ENCODE measurements at places on chromosomes 2 and 18. TPM values are rescaled to one million over a fixed set of nuclear protein-coding genes. Genes with fewer than 3 reads are reported as not detected.
A peak's percentile ranks its signal among the peaks of the same experiment; 100 is the strongest.

Gene MOGAT1
- not detected for polyA plus RNA-seq

Gene COL5A2
- 80.4 TPM for polyA plus RNA-seq

Gene GTF2A1L
- polyA plus RNA-seq = 0.33 TPM

Gene PAIP2B
- 4.1 TPM for polyA plus RNA-seq

Gene SERPINB13
- not detected for polyA plus RNA-seq

Gene C1QL2
- 0.18 TPM for polyA plus RNA-seq

DNA sequence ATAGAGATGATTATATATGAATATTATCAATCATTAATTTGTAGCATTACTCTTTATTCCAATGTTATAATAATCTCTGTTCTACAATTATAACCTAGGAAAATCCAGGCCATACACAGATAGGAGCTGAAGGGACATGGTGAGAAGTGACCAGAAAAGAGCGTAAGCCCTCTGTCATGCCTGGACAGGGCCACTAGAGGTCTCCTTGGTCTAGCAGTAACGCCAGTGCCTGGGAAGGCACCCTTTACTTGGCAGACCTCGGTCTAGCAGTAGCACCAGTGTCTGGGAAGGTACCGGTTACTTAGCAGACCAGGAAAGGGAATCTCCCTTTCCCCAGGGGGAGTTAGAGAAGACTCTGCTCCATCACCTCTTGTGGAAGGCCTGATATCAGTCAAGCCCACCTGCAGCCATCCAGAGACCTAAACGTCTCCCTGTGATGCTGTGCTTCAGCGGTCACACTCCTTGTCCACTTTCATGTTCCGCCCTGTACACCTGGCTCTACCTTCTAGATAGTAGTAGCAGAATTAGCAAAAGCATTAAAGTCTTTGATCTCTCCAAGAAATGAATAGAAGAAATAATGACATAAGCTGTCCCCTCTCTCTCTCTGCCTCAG is 447.5 kb upstream of the FSIP2 start:
- DNase-seq = peak; percentile 14

DNA sequence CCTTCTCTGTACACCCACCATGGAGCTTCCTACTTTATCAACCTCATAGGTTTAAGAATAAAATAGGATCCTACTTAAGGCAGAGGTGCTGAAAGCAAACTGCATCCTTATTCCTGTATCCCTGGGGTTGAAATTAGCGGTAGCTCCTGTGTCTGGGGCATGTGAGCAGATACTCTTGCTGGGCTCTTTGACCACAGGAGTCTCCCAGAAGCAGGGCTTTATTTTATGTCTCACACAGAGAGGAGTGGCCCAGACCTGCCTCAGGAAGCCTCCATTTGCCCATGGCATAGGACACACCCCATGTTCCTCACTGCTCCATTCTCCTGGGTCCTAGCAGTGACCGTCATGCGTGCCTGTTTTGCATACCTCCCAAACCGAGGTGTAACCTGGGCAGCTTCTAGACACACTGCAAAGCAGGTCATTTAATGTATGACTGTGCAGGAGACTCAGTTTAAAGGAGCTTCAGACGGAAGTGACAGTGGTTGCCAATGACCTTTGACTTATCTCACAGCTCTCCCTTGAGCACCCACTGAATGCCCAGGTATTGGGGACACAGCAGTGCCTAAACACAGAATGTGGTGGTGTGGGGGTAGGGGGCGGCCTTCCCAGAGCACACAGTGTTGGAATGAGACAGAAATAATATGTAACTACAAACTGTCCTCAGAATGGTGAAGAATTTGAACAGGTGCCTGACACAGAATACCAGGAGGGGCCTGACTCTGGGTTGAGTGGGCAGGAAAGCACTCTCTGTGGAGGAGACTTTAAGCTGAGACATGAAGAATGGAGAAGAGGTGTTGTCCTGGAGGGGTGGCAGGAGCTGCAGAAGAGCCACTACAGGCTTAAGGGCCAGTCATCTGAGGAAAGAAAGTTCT is 3.7 kb downstream of the TMEM37 start:
- no peak for DNase-seq

GRCh38 chr2:16632598-16632997 is 33.0 kb downstream of the CYRIA start:
- DNase-seq = no peak

- DNase-seq = no peak
Observed at GRCh38 chr2:238997137-238997390, 149.2 kb downstream of the TWIST2 start.

DNA sequence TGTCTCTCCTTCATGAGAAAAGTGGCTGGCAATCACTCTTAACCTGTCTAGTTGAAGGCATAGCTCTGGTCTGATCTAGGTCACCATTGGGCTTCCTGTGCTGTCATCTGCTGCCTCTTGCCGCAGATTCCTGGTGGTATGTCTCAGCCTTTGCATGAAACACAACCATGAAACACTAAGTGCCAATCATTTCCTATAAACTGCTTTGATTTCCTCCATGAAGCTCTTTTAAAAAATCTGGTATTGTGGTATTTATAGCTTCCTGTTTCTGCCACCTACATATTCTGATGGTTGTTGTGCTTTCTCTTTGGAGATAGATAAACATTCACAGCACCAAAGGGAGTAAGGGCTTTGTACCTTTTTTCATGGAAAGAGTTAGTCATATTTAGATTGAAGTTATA is 120.0 kb upstream of the EPC2 start:
- no peak for DNase-seq

DNA sequence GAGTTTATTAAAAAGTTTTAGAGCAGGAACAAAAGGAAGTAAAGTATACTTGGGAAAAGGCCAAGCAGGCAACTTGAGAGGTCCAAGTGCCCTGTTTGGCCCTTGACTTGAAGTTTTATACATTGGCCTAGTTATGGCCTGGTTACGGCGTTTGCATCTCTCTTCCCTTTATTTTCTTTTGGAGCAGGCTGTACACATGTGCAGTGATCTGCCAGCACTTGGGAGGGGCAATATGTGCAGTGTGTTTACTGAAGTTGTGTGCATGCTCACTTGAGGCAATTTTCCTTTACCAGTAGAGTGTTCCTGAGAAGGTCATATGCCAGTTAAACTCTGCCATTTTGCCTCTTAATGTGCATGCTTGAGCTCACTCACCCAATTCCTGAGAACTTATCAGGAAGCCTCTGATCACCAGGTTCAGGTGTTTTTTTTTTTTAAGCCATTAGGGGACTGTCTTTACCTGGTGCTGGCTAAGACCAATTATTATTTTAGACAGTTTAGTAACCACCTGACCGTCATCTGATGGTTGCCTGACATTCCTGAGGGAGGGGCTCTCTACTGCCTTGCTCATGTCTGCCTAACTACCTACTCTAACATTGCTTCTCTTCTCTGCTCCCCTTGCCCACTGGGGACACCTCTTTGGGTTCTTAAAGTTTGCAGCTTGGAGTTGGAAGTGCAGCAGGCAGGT is 48.0 kb downstream of the SCN2A start:
- no peak for DNase-seq

DNA sequence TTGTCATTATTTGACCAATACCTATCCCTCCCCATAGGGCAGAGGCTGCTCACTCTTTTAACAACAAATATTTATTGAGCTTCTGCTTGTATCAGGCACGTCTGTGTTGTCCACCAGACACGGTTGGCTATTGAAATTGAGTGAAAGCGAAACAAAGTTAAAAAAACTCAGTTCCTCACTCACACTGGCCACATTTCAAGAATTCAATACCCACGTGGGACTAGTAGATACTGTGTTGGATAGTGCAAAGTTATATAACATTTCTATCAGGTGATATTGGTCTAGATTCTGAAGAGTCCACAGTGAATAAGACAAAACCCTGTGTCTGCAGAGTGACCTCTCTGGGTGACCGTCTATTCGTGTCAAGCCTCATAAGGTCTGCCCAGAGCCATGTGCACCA is 43.9 kb upstream of the GALR1 start:
- DNase-seq = no peak

- DNase-seq = no peak
Observed at GRCh38 chr2:178910005-178910404, 102.8 kb upstream of the TTN start.

DNA sequence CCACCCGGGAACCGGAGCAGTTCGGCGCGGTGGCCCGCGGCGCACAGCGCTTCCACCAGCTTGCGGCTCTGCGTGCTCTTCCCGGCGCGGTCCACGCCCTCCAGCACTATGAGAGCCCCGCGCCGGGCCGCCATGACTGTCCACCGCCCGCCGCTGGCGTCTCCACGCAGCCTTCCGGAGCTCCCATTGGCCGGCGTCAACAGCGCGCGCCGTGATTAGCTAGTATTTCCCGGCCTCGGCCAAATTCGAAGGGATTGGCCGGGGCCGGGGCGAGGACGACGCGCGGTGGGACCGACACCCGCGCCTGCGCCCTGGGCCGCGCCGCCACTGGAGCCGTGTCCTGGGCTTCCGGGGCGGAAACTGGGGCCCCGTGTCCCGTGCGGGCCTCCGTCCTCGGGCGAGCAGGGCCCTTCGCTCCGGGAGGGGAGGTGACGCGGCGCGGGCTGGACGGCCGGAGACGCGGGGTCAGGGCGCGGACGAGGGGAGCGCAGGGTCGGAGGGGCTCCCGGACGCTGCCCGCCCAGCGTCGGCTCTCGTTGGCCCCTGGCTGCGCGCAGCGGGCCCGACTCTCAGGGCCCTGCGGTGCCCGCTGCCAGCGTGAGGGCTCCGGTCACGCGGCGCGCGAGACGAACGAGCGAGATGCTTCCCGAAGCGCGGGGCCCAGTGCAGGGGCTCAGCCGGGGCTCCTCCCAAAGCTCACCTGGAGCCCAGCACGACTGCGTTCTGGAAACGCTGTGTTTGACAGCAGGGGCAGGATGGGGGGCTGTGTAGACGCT is at the start of gene DTYMK:
Gene DTYMK (minus strand): TSS at position 166 of the 776 bp plus-strand sequence. CDS start 32 bp downstream, at position 134.
- DNase-seq = peak; percentile 96

GRCh38 chr18:8124232-8125146 is 484.7 kb upstream of the RAB12 start:
- no peak for DNase-seq

- DNase-seq = no peak
Observed at GRCh38 chr2:17759805-17760204, 5.9 kb downstream of the GEN1 start.

- peak; percentile 58 for DNase-seq
Observed at GRCh38 chr2:55112229-55113031, 62.2 kb upstream of the RTN4 start.

DNA sequence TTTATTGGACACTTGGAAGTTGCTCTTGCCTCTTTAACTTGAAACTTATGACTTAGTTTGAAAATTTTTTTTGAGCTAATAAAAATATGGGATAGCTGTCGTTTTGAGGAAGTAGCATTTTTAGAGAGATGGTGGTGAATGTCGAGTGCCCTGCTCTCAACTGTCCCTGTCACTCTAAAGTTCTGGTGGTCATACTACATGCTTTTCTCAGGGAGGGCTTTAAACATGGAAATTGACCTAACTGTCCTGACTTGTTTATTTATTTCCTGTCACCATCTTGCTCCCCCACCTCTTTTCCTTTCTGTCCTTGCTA is 16.0 kb downstream of the CEP192 start:
- DNase-seq = no peak

GRCh38 chr2:240217431-240218301 is 77.2 kb upstream of the OTOS start:
- DNase-seq = no peak

GRCh38 chr2:85754313-85755095 is 713 bp downstream of the ATOH8 start:
- peak; percentile 65 for DNase-seq

DNA sequence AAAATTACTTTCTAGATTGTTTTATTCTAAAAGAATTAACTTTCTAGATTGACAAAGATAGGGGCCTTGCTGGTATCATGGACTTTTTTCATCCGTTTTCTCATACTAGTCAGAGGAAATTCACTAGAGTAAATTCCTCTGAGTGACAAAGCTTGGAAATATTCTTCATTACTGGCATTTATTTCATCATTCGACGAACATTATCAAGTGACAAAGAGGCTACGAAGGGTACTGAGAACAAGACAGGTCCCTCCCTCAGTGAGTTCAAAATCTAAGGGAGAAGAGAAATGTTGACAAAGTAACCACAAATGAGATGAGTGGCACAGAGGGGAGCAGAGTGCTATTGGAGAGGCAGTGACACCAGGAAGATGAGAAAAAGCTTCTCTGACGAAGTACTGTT is 4.3 kb downstream of the EPG5 start:
- DNase-seq = no peak
